ENCODE measurements at places on chromosomes 12 and 14.
A peak's percentile ranks its signal among the peaks of the same experiment; 100 is the strongest.

DNA sequence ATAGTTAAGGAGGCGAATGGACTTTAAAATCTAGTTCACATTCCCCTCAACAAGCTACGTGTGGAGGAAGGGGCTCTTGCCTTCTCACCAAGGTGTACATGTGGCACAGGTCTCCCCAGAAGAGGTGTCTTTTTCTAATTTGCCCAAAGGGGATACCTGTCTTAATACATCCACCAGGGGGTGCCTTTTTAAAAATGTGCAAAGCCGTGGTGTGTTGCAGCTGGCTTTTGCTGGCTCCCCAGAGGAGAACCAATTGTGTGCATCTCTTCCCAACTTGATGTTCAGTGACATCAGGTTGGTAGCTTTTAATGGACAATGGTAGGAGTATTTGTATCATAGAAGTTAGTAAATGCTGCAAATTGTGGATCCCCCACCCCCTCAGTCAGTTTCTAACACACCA is 33.8 kb downstream of the CREBL2 start:
- DNase-seq = peak; percentile 34

DNA sequence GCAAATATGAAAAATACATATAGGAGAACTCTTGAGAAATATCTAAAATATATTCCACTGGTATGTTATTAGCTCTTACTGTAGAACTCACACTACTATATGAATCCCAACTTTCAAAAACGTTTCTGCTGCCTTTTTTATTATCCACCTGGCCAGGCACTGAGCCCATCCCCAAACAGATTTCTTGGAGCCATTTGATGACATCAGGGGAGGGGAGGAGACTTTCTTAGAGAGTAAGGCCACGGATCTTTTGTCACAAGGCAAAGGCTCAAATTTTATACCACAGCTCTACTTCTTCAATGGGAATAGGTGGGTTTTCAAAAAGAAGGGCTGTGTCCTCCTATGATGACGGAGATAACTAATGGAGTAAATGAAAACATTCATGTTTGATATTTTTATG is 83.0 kb downstream of the SLC25A21 start:
- no peak for DNase-seq

GRCh38 chr14:91405241-91405721 is 12.3 kb downstream of the CCDC88C start:
- no peak for DNase-seq

GRCh38 chr14:28299227-28299626 is 467.4 kb upstream of the FOXG1 start:
- no peak for DNase-seq

DNA sequence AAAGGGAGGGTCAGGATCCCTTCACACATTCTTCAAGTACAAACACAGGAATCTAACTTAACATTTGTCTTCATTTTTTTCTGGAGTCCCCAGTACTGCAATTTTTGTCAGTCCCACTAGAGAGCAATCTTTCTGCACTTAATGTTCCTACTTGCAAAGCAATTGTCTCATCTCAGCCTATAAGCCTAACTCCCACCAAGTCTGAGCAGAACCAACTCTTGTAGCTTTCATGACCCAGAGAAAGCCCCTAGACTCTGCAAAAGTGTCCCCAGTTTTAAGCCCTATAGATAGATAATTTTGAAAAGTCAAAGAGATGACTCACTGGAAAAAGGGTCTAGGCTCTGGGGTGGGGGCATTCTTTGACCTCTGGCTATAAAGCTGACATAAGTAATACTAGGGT is 1.8 kb upstream of the ZBTB39 start:
- peak; percentile 72 for DNase-seq

- DNase-seq = no peak
Measured at GRCh38 chr12:3888659-3889058, 15.5 kb upstream of the PARP11 start.

GRCh38 chr12:100668945-100669536 is 95.6 kb downstream of the GAS2L3 start:
- DNase-seq = peak; percentile 74

- no peak for DNase-seq
Measured at GRCh38 chr12:104748356-104748755, 209.7 kb downstream of the SLC41A2 start.

GRCh38 chr12:121240484-121241101 is 30.7 kb downstream of the P2RX4 start:
- DNase-seq = no peak

- no peak for DNase-seq
Measured at GRCh38 chr12:19657118-19657731, 217.9 kb downstream of the AEBP2 start.

- no peak for DNase-seq
Measured at GRCh38 chr12:24921251-24922038, 27.5 kb downstream of the BCAT1 start.

- peak; percentile 41 for DNase-seq
Measured at GRCh38 chr12:7042842-7043241, 17.7 kb upstream of the C1S start.

- DNase-seq = no peak
Measured at GRCh38 chr12:79455286-79455685, 235.5 kb downstream of the PAWR start.

DNA sequence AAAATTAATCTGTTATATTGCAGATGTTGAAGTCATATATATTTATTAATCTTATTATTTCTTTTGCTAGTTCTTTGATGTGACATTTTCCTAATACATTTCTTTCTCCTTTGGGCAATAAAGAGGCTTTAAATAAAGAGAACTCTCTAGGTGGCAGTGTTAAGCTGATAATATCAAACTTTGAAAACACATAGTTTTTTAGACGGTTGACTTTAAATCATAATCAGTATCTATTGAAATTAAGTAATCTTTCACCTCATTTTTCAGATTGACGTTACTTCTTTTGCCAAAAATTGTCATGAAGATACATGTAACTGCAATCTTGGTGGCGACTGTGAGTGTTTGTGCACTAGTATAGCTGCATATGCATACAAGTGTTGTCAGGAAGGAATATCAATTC is 130.8 kb upstream of the PTPRQ start:
- DNase-seq = no peak

DNA sequence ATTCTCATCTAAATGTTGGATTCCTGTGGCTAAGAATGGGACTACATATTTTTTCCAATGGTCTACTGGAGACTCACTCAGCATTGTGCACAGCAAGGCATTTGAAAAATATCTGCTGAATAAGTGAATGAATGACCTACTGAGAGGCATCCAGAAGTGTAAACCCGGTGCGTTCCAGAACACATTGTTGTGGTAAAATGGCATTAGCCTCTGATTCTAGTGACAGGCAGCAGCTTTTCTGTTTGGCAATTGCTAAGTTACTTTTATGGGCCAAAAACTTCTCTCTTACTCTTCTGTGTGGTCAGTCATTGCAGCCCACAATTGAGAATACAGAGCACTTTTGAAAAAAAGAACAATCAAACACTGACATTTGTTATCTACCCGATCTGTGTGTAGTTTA is 36.5 kb downstream of the WIF1 start:
- no peak for DNase-seq

GRCh38 chr14:75042035-75042434 is 9.2 kb downstream of the MLH3 start:
- peak; percentile 68 for DNase-seq

DNA sequence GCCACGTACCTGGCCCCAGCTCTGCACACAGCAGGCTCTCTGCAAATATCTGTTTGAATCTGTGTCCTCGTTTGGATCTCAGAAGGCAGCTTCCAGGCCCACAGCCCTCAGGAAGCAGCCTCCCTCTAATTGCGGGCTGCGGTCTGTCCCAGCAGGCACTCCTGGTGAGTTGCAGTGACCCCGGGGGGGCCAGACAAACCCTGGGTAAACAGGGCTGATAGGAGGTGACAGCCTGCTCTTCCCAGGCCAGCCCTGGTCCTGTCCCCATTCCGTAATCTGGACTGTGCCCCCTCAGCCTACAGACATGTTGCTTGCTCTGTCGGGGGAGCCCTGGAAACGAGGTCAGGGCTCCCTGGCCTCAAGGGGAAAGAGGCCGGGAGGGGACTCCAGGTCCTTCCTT is 2.0 kb downstream of the FOXN4 start:
- peak; percentile 60 for DNase-seq

GRCh38 chr12:65885716-65886115 is 61.4 kb downstream of the HMGA2 start:
- DNase-seq = no peak

DNA sequence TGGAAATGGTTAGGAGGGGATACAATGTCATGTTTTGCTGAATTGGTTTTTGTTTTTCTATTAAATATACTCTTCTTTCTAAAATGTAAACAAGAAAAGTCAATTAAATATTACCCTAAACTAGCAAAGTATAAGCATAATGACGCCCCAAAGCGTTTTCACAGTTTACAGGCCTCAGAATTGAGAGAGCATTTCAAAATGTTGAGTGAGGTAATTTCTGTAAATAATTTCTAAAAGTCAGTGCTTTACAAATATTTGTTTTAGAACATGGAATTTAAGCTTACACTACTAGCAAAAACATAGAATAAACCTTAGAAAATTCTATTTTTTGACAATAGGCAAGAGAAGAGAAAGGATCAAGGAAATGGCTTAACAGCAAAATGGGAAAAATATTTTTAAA is 958.4 kb upstream of the USP15 start:
- DNase-seq = no peak

- DNase-seq = no peak
Measured at GRCh38 chr12:80648881-80649280, 58.6 kb upstream of the MYF6 start.

- no peak for DNase-seq
Measured at GRCh38 chr12:124849382-124849781, 14.3 kb downstream of the SCARB1 start.

GRCh38 chr14:80927083-80927989 is 14.2 kb downstream of the CEP128 start:
- no peak for DNase-seq

GRCh38 chr12:6083601-6084000 is 40.9 kb downstream of the VWF start:
- no peak for DNase-seq

DNA sequence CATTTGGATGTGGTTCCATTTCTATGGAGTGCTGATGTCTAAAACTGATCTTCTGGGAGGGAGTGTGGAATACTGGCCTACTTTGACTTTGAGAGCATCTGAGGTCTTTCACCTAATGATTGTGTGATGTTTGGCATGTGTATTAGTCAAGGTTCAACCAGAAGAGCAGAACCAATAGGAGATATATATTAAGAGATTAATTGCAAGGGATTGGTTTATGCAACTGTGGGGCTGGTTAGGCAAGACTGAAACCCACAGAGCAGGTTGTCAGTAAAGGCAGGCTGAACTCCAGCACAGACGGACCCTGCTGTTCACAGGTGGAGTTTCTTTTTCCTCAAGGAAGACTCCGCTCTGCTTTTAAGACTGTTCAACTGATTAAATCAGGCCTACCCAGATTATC is 11.6 kb downstream of the BMAL2 start:
- DNase-seq = no peak

DNA sequence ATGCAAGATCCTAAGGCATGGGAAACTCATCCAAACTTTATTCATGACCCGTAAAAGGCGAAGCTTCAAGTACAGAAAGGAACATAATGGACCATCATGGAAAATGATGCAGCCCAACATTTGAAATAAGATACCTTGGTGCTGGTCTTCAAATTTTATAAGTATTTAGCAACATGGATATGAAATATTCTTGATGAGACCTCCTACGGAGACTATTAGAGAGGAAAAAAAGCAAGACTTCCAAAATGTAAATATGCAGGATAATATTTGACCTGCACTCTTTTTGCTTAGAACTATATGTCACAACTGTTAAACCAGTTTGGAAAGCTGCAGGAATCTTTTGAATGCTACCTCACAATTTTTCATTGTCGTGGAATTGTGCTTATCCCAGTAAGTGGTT is 168.8 kb upstream of the ARID2 start:
- no peak for DNase-seq

DNA sequence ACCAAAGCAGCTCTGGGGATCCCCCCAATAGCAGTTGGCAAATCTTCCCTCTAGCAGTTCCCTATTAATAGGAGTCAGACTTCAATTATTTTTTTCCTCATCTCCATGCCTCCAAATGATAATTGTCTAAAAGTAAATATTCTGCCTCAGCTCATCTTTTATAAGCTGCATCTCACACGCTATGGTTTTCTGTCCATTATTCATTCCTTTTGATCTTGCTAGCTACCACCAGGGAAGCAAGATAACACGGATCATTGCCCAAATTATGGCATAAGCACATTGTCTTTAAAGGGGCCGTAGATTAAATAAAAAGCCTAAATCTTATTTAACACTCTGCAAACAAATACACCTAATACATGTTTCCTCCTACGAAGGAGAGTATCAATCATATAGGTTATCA is 670.8 kb upstream of the FLRT2 start:
- no peak for DNase-seq

DNA sequence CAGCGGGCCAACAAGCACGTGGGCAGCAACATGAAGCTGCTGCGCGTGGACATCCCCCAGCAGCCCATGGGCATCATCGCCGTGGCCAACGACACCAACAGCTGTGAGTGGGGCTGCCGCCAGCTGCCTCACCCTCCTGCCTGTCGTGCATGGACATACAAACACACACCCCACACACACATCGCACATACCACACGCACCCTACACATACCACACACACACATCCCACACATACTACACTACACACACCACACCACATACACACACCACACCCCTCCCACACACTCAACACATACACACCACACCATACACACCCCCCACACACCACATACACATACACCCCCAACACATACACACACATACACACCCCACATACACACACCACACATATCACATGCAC is 25.2 kb upstream of the NXPH4 start:
- DNase-seq = no peak

GRCh38 chr14:95362138-95362494 is 42.4 kb upstream of the CLMN start:
- DNase-seq = no peak

GRCh38 chr14:104852280-104852663 is 12.8 kb upstream of the CEP170B start:
- peak; percentile 17 for DNase-seq

GRCh38 chr14:104130974-104131651 is 7.3 kb upstream of the KIF26A start:
- peak; percentile 87 for DNase-seq

GRCh38 chr12:52356031-52356761 is 11.1 kb downstream of the KRT85 start:
- no peak for DNase-seq

DNA sequence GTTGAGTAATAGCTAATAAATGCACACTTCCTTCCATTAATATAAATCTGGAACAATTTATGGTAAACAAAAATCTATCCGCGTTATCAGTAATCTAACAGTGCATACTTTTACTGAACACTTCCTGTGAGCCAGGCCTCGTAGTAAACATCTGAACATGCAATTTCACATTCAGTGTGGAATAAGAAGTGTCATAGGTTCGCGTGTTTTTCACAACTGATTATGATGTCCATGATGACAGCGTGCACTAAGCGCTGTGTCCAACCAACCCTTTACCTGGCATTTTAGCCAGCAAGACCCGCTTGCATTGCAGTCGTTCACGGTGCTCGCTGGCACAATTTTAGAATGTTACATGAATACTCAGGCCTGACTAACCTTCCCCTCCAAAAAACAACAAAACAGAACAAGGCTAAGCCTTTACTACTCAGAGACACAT is 2.1 kb downstream of the PNMA1 start:
- DNase-seq = no peak

Measured in SK-N-SH (cell line).